Sigmoid colon (tissue), 7 donors: ENCODE measurements at places on chromosomes 7 and 10. TPM values are rescaled to one million over a fixed set of nuclear protein-coding genes. Genes with fewer than 3 reads are reported as not detected.

- no peak for DNase-seq
These were observed 257.0 kb downstream of the COBL start for GRCh38 chr7:51059504-51060142.

DNA sequence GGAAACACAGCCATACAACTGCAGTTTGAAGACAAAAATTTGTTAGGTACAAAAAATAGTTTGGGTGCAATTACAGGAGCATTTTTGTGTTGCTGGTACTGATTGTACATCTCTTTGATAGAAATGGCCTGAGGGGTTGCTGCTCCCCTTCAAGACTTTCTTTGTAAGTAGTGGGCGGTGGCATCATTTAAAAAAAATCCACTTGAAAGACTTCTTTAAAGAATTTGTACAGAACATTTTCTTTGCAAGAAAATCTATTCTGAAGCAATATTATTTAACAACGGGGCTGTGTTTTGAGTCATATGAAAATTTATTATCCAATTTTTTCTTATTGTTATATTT is 144.1 kb upstream of the CAV2 start:
- no peak for DNase-seq

Gene RSPH10B
- not detected for polyA plus RNA-seq

DNA sequence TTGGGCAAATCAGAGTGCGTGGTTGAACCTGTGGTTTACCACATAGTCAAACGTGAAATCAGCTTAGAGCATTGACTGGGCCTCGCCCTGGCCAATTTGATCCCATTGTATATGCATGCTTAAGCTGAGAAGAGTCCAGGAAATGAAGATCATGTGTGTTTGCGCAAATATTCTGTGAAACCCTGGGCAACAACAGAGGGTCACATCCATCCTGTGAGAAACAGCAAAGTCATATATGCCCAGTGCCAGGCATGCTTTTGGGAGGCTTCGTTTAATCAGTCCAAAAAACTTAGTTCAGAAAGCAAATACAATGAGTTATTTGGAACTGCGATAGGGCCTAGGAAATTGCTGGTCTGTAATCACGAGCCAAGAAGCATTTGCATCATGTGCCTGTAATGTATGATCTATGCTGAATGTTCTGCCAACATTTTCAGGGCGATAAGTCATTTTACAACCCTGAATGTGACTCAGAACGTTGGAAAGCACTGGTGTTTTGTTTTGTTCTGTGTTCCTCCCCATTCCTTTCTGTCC is 412.1 kb upstream of the CELF2 start:
- peak; percentile 69 for DNase-seq

DNA sequence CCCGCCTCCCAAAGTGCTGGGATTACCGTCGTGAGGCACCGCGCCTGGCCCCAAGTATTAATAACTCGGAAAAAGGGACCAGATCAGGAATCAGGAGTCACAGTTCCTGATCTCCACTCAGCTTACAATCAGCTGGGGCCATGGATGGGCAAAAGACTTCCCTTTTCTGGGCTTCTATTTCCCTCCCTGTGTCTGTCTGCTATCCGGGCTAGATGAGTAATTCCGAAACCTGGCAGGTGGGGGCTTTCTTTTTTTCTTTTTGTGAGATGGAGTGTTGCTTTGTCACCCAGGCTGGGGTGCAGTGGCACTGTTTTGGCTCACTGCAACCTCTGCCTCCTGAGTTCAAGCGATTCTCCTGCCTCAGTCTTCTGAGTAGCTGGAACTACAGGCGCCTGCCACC is 11.6 kb downstream of the RPS24 start:
- DNase-seq, result no peak

- no peak for DNase-seq
These were observed 227.5 kb upstream of the YAE1 start for GRCh38 chr7:39338716-39339115.

DNA sequence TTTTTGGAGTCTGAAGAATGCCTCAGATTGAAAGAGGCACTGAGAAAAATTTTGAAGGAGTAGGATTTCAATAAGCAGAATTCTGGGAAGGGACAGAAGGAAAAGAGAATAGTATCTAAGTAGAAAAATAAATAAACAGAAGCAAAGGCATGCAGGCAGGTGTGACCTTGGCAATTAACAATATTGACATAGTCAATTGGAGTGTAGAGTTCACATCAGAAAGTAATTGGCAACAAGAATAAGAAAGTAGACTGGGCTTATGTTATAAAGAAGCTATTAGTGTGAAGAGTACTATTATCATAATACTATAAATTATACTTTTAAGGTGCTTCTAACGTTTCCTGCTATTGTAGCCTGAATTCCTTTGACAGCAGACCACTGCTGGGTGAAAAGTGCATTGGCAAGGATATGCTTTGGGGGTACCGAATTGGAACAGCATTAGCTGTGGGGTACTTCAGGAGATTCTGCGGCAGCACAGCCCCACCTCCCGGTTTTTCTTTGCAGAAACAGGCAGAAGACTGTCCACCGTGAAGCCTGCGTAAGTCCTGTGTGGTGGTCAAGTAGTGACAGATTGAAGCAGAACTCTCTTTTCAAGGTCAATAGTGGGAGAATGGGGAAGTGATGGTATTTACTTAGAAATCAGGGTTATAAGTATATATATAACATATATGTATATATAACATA is 357.0 kb downstream of the THSD7A start:
- no peak for DNase-seq

Gene MSMB
- not detected for polyA plus RNA-seq

- DNase-seq, result no peak
These were observed 59.1 kb downstream of the PDGFA start for GRCh38 chr7:460374-461116.

- DNase-seq, result no peak
These were observed 15.4 kb upstream of the PRF1 start for GRCh38 chr10:70617798-70618568.

DNA sequence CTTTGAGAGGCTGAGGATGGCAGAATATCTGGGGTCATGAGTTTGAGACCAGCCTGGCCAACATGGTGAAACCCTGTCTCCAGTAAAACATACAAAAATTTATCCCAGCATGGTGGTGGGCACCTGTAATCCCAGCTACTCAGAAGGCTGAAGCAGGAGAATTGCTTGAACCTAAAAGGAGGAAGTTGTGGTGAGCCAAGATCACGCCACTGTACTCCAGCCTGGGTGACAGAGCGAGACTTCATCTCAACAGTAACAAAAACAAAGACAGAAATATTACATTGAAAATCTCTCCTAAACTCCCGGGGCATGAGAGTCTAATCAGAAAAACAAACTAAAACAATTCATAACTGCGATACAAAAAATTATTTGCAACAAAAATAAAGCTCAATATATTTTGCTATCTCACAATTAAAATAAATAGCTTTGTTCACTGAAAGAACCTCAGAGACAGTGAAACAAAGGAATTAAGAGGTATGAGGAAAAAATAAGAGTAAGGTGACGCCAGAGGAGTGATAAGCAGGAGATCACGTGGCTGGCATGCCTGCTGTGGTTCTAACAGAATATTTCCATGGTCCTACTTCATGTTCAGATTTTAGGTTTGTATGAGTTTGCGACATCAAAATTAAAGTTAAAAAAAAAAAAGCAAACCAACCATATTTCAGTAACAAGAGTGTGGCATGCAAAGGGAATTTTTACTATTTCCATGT is 527.7 kb upstream of the POM121L12 start:
- DNase-seq, result no peak

Gene GHRHR
- not detected for polyA plus RNA-seq

- no peak for DNase-seq
These were observed 2.2 kb downstream of the IRF5 start for GRCh38 chr7:128939861-128940410.

DNA sequence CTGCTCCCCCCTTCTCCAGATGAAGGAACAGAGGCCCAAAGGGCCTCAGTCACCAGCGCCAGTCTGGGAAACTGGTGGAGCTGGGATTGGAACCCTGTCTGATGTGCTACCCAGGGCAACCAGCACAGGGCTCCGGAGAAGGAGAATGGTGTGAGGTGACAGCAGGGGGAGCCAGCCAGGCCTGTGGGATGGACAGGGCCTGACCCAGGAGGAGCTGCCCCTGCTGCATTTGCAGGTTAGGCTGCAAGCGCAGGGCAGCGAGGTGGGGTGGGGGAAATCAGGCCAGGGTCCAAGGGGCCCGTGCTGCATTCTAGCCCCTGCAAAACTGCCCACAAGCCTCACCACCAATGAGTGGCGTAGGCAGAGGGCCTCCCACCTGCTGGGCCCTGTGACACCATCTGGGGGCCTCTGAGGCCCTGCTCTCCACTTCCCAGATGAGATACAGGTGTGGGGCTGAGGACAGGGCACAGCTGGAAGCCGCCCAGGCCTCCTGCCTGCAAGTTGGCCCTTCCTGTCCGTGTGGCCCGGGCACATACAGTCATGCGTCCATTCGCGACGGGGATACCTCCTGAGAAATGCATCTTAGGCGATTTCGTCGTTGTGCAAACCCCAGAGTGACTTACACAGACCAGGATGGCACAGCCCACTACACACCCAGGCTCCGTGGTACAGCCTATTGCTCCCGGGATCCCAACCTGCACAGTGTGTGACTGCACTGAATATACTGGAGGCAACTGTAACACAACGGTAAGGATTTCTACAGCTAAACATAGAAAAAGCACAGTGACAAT is 45.3 kb downstream of the RASGEF1A start:
- peak; percentile 45 for DNase-seq
